ENCODE measurements at places on chromosomes 12 and 14.

GRCh38 chr12:102950107-102950949 lies 7.1 kb upstream of the ASCL1 start:
- no peak for DNase-seq

- no peak for DNase-seq
Observed at GRCh38 chr12:122854554-122854953, 19.3 kb downstream of the HIP1R start.

DNA sequence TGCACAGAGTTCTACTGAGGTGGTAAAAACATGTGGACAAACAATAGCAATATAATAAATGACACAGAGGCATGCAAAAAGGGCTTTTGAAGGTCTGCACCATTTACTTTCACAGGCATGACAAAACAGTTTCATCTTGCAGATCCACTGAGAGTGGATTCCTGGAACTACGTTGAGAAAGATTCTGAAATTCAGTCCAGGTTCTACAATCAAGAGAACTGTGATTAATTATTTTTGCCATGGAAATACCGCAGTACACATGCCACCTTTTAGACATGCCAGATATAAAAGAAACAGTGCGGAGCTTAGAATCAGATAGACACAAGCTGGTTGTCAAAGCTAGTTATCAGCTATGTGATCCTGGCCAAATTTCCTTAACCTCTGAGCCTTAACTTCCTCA lies 4.8 kb downstream of the CSRP2 start:
- DNase-seq: no peak

GRCh38 chr14:102225386-102225785 lies 79.6 kb downstream of the MOK start:
- no peak for DNase-seq
